ENCODE measurements at places on chromosomes 3 and 15.

- DNase-seq = no peak
Measured at GRCh38 chr3:23649448-23649847, 156.3 kb upstream of the UBE2E1 start.

- no peak for DNase-seq
Measured at GRCh38 chr3:58120075-58120812, 90.5 kb downstream of the DNASE1L3 start.

DNA sequence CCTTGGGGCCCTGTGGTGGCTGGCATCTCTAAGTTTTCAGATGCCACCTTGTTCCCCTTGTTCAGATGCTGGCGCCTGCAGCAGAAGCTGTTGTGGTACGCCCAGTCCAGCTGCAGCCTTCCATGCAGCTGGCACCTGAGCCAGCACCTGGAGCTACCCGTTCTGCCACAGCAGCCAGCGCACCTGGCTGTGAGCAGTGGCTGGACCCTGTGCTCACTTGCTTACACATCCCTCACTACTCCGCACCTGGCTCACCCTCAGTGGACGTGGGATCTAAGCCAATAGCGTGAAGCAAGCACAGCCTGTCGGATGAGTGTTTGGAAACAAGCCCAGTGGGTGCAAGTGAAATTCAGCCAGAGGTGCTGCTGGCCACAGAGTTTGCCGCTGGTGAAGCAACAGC is 607.5 kb upstream of the BCHE start:
- DNase-seq = no peak

GRCh38 chr3:141268306-141268705 is 36.7 kb downstream of the PXYLP1 start:
- no peak for DNase-seq

- DNase-seq = no peak
Measured at GRCh38 chr3:129624347-129625071, 18.0 kb upstream of the PLXND1 start.

DNA sequence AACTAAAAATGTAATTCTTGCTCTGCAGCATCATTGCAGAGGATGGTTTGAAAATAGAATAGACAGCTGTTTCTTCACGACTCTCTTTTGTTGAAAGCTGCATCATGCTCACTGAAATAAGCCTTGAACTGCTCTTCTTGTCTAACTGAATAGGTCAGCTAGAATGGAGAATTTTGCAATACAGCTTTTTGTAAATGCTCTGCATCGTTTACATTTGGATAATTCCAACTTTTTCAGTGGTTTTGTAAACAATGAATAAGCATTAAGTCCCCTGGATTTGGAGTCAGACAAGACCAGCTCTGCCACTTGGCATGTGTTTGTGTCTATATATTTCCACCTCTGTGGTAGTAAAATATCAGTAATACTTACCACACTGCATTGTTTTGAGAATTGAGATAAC is 95.2 kb downstream of the PLSCR2 start:
- DNase-seq = no peak

DNA sequence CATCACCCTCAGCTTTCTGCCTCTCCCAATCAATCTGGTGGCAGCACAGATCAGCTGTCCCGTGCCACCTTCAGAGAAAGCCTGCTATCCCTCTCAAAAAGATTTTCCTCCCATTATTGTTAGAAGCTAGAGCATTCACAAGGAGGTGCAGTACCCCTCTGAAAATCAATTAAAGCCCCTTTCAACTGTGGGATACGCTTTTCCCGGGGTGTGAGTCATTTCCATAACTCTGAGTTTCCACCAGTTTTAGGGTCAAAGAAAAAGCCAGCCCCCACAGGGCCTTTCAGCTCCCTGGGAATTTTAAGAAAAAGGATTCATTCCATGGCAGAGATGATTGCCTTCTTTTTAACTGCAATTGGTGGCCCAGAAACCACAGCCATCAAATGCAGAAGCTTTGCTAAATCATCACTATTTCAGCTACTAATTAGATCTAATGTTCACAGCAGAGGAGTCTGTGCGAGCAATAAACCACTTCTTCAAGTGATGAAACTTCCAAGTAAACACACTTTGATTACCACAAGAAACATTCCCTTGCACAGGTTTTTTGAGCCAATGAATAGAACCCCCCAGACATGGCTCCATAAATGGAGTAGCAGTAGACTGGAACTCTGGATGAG is 270.0 kb upstream of the TPRG1 start:
- no peak for DNase-seq

- DNase-seq = no peak
Measured at GRCh38 chr3:184132945-184133344, 2.2 kb upstream of the EIF2B5 start.

DNA sequence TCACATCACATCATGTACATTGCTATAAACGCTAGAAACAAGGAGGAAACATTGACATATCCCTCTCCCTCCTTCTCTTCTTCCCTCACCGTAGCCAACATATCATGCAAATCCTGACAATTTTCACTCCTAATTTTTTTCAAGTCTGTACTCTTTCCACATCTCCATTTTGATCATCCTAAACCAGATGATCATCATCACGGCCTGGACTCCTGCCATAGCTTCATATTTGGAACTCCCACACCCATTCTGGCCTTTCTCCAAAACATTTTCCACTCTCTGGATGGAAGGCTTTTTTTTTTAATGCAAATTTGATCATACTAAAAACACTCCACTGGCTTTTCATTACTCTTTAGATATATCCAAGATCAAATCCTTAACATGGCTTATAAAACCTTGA is 248.0 kb upstream of the CNTN3 start:
- DNase-seq = no peak

- DNase-seq = no peak
Measured at GRCh38 chr3:63896332-63897030, 15.7 kb downstream of the SCAANT1 start.

DNA sequence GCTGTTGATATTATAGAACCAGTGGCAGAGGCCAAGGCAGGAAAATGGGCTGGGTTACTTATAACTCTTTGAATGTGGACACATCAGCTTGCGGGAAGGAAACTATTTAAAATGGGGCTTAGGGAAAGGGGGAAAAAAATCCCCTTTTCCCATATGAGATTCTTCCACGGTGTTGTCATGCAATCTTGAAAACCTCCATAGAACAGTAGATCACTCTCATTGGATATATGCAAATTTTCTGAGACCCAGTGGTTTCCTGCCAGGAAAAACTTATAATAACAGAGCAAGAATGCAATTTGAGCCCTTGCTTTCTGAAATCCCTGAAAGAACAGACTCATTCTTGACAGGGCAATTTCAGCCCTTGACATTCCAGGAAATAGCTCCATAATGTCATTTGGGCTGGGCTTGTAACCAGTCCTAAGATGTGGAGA is 31.1 kb downstream of the TMEM212 start:
- DNase-seq = no peak

GRCh38 chr3:45659661-45660566 is 29.3 kb upstream of the SACM1L start:
- peak; percentile 21 for DNase-seq

DNA sequence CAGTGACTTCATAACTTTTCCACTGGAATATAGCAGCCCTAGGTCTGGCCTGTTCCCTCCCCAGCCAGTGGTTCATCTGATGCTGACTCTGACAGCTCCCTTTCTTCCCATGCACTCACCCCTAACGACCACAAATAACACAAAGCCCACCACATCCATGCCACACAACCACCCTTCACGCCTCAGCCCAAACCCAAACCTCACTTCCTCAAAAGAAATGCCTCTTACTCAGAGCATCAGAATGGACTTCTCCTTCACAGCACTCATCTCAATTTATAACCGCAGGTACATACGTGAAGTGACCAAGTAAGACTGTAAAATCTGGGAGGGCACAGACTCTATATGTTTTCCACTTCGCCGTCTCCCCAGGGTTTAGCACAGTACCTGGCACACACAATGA is 1.1 kb downstream of the RBSN start:
- DNase-seq = no peak

GRCh38 chr3:141356046-141356445 is 12.3 kb upstream of the ZBTB38 start:
- DNase-seq = no peak

DNA sequence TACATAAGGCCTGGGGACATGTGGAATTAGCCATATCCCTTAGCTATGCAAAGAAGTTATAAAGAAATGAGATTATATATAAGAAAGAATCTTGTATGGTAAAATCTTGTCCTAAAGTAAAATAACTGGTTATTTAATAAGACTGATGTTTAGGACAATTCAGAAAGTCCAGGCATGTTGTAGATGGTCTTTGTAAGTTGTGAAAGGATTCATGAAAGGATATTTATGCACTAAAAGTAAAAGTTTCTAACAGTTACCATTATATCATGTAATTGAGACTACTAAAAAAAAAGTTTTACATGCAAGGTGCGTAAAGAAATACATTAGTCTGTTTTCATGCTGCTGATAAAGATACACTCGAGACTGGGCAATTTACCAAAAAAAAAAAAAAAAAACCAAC is 146.3 kb downstream of the FMN1 start:
- DNase-seq = no peak

DNA sequence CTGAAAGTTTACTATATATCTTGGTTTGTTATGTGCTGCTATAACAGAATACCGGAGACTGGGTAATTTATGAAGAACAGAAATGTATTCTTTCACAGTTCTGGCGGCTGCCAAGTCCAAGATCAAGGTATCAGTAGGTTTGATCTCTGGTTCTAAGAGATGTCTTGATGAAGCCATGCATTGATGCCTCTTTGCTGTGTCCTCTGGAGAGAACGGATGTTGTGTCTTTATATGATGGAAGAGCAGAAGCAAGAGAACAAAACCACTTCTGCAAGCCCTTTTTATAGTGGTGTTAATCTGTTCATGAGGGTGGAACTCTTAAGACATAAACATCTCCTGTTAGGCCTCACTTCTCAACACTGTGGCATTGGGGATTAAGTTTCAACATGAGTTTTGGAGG is 62.7 kb downstream of the TCF12 start:
- DNase-seq = no peak

DNA sequence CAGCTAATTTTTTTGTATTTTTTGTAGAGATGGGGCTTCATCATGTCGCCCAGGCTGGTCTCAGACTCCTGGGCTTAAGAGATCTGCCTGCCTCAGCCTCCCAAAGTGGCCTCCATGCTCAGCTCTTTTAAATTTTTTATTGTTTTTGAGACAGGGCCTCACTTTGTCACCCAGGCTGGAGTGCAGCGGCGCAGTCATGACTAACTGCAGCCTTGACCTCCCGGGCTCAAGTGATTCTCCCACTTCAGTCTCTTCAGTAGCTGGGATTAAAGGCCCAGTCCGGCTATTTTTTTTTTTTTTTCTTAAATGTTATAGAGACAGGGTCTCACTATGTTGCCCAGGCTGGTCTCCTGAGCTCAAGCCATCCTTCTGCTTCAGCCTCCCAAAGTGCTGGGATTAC is 15.1 kb upstream of the BAHD1 start:
- DNase-seq = no peak

- no peak for DNase-seq
Measured at GRCh38 chr3:69865925-69866679, 126.8 kb downstream of the MITF start.

DNA sequence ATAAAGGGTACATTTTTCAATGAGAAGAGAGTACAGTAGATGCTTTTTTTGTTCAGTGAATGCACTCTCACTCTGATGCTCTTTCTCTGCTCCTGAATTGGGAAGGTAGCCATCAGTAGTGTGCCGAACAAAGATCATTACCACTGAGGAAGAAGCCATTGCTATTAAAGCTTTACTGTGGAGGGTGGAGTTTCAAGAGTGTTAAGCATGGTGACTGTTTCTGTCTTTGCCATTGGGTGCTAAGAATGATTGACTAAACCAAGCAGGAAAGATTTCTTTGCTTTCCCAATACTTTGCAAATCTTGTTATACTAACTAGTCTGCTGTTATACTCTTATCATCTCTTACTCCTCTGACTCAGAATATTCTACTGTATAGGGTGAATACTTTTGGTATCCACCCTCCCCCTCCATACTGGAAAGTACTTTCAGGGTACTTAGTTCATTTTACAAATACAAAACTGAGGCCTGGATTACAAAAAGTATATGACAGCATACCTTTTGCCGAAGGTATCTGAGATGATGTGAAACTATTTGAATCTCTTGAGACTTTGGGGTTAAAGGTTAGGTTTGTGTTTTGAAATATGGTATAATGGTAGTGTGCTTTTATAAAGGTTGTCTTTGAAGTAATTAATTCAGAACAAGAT is 1.7 kb downstream of the RAB11A start:
- DNase-seq = no peak

- DNase-seq = no peak
Measured at GRCh38 chr3:23591374-23591773, 214.4 kb upstream of the UBE2E1 start.

GRCh38 chr3:66957367-66957766 is 40.7 kb upstream of the KBTBD8 start:
- DNase-seq = no peak

GRCh38 chr3:182717216-182717615 is 76.1 kb upstream of the ATP11B start:
- DNase-seq = no peak

DNA sequence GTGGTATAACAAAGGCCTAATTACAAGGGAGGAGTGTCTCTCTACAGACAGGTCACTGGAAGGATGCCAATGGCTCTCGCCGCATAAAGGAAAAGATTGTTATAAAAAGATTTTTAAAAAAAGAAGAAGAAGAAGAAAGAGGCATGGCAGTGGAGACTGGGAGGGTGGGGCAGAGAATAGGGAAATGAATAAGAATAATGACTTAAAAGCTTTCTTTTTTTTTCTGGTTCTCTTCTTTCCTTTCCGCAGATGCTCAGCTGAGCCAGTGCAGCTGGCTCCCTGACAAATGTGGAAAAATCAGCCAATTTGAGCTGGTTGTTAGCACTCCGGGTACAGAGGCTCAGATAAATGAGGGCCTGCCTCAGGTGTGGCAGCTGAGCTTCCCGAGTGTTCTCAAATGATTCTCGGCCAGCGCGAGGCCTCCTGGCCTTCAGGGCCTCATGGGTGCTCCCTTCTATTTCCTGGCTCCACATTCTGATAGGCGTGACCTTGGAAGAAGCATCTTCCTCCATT is 234.1 kb downstream of the RORA start:
- DNase-seq = no peak

- DNase-seq = no peak
Measured at GRCh38 chr15:68709876-68710275, 110.8 kb downstream of the ANP32A start.

- DNase-seq = no peak
Measured at GRCh38 chr3:18194431-18194830, 230.7 kb downstream of the SATB1 start.

- DNase-seq = no peak
Measured at GRCh38 chr3:106619-107018, 89.9 kb upstream of the CHL1 start.

DNA sequence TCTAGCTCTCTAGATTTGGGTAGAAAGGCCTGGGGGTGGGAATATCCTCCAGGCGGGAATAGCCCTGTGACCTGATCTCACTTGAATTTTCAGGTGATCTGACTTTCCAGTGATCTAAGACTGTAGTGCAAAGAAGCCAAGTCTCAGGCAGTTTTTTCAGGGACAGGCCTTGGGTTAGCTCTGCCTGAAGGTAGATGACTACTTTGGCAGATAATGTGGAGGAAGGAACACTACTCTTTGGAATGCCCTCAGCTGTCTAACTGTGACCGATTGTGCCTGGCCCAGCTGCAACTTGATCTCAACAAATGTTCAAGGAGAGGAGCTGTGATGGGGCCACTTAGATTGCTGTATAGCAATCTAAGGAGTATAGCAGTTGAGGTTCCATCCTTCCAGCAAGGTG is 193.7 kb downstream of the TCF12 start:
- DNase-seq = no peak

Data from activated T-helper 9 cell treated with anti-CD3 and anti-CD28 coated beads, Interleukin-2, amount 50 U/mL, for 16 hours (primary cell).